ENCODE measurements at places on chromosomes 7 and 10.

GRCh38 chr7:32217341-32218153 lies 147.3 kb upstream of the PDE1C start:
- no peak for DNase-seq

DNA sequence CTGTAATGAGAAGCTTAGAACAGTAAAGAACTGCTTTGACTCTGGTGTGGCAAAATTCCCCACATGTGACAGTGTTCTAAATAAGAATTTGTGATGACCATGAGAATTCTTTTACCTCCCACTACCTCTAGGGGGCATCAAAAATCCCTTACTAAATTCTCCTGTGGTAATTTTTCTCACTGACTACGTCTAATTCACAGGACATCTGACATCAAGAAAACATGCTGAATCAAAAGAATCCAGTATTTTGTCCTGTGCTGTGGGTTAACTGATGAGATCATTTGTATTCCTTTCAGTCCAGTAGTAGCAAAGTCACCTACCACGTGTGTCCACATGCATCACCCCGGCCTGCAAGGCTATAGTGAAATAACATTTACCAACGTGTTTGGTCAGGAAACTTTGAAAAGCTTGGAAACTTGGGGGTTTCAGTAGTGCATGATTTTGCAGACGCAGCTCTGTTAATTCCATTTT lies 103.8 kb downstream of the ATE1 start:
- peak; percentile 48 for DNase-seq

DNA sequence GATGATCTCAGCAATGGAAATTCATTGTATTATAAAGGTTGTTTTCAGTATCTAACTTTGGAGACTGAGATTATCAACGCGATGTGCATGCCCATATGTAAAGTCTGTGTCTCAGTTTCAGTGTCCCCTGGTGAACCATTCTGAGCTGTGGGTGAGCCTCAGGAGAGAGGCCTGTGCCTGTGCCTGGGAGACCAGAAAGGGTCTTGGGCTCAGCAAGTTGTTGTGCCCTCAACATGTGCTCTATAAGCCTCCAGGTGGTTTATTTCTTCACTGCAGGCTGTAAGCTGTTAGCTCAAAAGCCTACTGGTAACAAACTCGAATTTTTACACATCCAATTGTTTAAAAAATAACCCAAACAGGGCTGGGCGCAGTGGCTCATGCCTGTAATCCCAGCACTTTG lies 151.9 kb downstream of the PKD1L1 start:
- no peak for DNase-seq

- DNase-seq, result no peak
These were observed 3.5 kb downstream of the GCK start for GRCh38 chr7:44185729-44186128.

GRCh38 chr10:117518246-117518645 lies 24.3 kb upstream of the EMX2 start:
- DNase-seq, result no peak

DNA sequence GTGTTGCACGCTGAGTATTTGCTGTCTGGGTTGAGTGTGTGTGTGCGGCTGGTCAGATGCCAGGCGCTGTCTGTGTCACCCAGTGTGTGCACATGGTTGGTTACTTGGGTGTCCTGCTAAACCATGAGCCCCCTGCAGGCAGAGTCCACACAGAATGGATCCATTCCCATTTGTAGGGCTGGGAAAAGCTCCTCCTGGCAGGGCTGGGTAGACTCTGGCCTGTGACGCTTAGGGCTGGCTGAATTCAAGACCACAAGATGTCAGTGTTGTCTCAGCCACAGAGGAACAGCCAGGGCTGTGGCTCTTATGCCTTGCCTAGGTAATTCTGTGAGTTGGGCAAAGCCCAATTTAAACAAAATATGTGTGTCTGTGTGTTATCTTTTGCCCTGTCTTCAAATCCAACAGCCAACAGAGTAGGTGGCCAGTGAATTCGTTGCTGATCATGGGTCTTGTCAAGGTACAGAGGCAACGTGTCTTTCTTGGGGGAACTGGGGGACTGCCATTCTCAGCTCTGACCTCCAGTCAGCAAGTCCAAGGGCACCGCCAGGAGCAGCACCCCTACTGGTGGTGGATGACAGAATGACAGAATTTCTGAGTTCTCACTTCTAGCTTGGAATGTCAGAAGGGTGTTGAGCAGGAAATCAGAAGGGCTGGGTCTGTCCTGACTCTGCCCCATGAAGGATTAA lies 285.1 kb downstream of the CCSER2 start:
- peak; percentile 51 for DNase-seq

- no peak for DNase-seq
These were observed 149.1 kb upstream of the ADO start for GRCh38 chr10:62655337-62655994.

DNA sequence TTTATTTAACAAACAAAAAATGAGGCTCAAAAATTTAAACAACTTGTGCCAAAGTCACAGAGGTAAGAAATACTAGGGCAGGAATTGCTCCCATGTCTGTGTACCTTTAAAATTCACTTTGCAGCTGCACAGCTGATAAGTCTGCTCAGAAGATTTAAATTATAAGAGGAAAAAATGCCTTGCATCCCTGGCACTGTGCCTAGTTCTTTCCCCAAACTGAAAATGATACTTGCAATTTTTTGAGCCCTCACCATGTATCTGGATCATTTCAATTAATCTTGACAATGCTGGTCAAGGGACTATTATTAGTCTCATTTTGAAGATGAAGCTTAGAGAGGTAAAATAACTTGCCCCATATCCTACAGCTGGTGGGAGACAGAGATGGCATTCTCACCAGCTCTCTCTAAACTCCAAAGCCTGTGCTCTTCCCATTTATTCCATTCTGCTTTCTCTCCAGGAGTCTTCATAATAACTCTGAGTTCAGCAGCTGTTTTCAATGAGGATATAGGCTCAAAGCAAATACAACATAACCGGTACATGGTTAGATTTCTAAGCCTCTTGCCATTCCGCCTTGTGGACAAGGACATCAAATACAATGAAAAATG lies 350.5 kb upstream of the LRRTM3 start:
- no peak for DNase-seq

- DNase-seq, result no peak
These were observed 193.1 kb upstream of the KLF14 start for GRCh38 chr7:130927062-130927461.

DNA sequence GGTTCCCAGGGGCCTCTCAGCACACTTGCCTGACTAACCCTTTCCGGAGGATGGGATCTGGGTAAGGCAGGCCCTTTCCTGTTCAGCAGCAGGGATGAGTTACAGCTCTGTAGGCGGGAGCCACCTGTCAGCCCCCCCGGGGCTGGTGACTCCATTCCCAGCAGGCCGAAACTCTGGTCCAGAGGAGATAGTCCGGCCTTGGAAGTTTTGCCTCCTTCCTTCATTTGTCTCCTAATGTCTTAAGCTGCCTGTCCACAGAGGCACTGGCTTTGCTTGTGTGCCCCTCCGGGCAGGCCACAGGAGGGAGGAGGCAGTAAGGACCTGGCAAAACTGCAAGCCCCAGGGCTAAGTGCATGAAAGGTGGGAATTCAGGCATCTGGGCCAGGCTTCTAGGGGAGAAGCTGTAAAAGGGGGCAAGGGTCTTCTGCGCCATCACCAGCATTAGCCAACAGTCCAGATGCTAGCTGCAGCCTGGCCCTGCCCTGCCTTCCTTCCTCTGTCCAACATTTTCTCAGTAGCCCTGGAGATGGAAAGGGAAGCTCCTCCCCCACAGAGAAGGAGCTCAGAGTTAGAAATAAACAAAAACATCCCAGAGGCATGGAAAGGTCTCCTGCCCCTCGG lies 1.2 kb downstream of the ADIRF start:
- no peak for DNase-seq

- DNase-seq, result no peak
These were observed 4.7 kb downstream of the DNAH11 start for GRCh38 chr7:21547501-21547900.

- DNase-seq, result no peak
These were observed 94.1 kb downstream of the CDCA7L start for GRCh38 chr7:21851559-21851967.

- DNase-seq, result no peak
These were observed 1.0 kb downstream of the TNS3 start for GRCh38 chr7:47580811-47581331.

GRCh38 chr7:93862651-93863050 lies 27.9 kb downstream of the TFPI2 start:
- no peak for DNase-seq

GRCh38 chr7:148770004-148770403 lies 71.3 kb downstream of the CUL1 start:
- DNase-seq, result no peak

DNA sequence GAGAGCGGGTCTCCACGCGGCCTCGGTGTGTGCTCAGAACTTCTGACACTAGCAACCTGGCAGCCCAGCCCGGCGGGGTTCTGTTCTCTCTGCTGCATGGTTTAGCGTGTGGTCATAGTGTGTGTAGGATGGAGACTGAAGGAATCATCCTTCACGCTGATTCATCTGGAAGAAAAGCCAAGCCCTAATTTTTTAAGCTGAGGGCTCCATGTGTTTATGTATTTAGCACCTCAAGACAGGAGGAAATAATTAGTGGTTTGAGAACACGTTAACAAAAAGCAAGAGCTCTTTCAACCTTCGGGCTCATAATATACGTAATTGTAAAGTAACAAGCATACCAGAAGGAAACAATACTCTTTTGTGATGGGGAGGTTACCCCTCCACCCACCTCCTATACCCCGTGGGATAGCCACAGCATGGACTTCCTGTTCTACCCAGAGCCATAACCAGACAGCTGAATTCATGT lies 504.6 kb upstream of the MKI67 start:
- no peak for DNase-seq

DNA sequence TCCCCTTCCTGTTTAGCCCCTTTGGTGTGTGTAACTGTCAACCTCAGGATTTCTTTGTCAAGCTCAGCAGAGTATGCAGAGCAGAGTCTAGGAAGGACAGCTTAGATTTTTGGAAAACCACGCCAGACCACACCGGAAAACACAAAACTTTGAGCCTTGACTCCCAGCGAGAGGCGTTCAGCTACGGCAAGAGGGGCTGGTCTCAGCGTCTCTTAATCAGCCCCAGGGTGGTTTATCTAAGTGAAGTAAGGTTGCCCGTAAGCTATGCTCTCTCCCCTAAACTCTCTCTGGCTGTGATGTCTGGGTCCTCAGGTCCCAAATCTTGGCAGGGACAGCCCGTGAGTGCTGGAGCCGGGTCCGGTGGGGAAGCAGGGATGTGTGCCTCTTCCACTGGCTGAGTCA lies 230.9 kb downstream of the KLF6 start:
- no peak for DNase-seq

GRCh38 chr10:110041479-110041829 lies 33.7 kb downstream of the ADD3 start:
- no peak for DNase-seq

GRCh38 chr7:69654849-69655707 lies 56.8 kb downstream of the AUTS2 start:
- DNase-seq, result no peak

GRCh38 chr10:42999385-43000020 lies 77.4 kb upstream of the RET start:
- DNase-seq, result no peak

- peak; percentile 61 for DNase-seq
These were observed 56.1 kb upstream of the PDLIM1 start for GRCh38 chr10:95346715-95347401.

DNA sequence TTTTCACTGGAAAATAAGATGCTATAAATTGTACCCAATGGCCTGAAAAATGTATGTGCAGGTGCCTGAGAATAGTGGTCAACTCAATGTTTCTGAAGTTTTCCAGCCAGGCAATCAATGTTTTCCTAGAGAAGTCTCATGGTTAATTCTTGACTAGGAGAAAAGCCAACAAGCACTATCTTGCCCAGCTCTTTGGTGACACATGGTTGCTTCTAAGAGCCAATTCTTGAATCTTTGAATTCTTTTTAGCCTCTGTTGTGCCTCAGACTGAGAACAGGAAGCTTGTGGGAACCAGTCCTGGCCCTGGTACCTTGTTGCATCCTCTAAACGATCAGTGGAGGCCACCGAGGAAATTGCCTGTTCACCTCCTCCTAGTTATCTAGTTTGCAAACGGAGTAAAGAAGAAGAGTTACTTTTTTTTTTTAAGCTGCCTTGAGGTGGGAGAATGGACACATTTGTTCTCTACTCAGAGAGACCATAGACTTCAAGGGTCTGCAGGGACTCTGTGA lies 144.0 kb upstream of the MKLN1 start:
- DNase-seq, result no peak

DNA sequence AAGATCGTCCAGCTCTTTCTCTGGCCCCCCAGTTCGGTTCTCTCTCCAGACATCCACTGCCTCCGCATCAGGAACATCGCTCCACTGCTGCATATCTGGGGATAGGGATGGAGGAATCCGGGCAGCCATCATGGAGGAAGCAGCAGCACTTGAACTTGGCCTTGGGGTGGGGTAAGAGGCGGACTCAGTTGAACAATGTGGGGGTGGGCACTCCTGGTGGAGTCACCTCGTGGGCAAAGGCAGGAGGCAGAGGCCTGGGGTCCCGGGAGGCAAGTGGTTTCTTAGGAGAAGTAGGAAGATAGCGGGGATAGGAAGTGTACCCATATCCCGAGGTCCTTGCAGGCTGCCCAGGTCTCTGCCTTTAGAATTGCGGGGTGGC lies 98.3 kb downstream of the CHST15 start:
- peak; percentile 39 for DNase-seq

GRCh38 chr7:33986951-33987947 lies 81.9 kb downstream of the BMPER start:
- no peak for DNase-seq

- no peak for DNase-seq
These were observed 277.5 kb downstream of the PLXNA4 start for GRCh38 chr7:132298790-132299189.

DNA sequence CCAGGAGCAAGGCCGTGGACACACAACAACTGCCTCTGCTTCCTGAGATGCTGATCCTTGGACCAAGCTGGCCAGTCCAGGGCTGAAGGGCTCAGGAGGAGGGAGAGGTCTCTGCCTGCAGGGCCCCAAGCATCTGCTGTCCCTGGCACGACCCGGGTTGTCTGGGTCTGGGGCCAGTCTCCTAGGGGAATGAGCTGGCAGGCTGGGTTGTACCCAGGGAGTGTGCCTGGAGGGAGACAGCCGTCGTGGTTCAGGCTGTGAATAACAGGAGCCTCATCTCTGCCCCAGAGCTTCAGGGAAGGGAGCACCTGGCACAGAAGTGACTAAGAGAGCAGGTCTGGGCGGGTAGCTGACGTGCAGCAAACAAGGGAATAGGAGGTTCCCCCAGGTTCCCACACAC lies 17.9 kb upstream of the SERPINE1 start:
- DNase-seq, result no peak

- peak; percentile 94 for DNase-seq
These were observed 11.4 kb downstream of the ATG9B start for GRCh38 chr7:151012911-151013347.

All from HuH-7 (cell line).